RWPE2 (cell line): ENCODE measurements at places on chromosomes 1 and 21.
A peak's percentile ranks its signal among the peaks of the same experiment; 100 is the strongest.

DNA sequence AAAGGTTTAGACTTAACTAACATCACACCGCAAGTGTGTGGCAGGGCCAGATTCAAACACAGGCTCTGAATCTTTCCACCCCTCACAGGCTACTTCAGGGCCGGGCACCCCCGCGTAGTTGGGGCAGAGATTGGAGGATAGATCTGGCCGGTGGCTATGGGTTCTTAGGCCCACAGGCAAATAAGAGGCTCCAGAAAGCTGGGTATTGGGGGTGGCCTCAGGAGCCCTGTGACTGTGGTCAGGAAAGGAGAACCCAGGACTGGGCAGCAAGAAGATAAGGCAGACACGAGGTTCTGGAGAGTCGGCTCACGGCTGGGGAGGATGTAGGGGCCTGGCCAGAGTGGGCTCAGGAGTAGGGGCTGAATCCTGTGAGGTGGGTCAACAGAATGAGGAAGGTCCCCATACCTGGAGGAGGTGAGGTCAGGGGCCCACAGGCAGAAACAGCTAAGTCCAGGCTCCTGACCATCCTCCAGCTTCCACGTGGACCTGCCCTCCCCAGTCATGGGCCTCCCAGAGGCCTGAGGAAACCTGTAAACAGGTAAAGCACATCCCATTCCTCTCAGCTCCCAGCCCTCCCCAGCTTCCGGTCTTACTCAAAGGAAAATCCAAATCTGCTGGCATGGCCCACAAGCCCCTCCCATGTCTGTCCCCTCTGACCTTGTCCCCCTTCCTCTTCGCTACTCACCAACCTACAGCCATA lies 306.2 kb downstream of the MATN1 start:
- peak; percentile 22 for DNase-seq

DNA sequence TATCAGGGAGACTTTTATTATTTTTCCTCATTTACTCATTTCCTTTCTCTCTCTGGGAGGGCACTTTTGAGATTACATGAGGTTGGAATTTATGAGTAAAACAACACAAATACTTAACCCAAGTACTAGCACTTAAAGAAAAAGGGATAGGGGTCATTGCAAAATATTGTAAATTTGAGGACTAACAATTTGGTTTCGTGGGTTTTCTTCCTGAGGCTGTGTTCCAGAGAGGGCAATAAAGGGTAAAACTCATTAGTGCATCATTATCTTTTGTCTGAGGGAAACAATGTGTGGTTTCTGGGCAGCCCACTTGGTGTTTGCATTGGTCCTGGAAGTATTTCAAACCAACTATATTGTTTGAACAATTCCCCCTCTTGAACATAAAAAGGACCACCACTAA lies 96.5 kb downstream of the GREM2 start:
- DNase-seq: no peak

GRCh38 chr1:77857552-77857951 lies 30.9 kb upstream of the NEXN start:
- DNase-seq: no peak

DNA sequence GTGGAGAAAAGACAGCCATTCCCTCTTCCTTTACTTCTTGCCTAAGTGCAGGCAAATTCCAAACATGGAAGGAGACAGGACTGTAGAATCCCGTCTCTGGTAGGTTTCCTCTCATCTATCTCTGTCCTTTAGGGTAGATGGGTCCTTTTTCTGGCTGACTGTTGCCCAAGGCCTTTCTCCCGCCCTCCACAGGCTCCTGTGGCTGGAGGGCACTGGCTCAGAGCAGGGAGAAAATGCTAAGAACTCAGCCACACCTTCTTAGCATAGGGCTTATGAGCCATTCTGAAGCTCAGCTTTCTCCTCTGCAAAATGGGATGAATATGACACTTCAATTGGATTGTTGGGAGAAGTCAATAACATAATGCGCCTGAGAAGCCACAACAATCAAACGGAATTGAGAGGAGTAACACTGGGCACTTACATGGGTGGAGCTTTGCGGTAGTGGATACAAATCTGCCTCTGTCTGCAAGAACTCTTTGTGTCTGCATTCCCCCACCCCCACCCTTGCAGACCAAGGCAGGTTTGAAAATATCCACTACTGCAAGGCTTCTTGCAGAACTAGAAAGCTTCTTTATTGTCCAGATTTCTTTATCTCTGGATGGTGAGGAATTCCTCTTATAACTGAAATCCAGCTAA lies 94.7 kb downstream of the CSMD2 start:
- DNase-seq: no peak

GRCh38 chr21:21973806-21974205 lies 975.6 kb downstream of the NCAM2 start:
- DNase-seq: no peak

DNA sequence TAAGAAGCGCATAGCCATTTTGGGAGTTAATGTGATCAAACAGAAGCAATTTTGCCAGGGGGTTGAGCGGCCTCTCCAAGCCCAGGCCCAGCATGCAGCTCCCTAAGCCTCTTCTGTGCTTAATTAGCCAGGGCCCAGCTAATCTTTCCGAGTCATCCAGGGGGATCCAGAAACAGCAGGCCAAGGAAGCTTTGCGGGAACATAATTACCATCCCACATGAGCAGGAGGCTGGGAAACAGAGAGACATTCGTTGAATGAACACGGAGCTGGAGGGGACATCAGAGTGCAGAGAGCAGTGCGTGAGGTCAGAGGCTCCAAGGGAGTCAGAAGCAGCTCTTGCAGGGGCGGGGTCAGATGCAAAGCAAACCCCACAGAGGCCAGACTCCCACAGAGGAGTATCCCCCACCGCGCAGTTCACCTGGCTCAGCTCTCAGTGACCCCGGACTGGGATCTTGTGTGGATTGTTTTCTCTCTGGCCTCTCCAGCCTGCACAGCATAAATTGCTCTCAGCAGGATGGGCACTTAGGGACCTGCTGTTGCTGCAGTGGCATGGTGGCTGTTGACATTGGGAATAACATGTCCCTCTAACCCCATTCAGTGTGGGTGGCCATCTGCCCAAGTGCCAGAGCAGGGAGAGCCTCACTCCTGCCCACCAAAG lies 657.4 kb downstream of the AJAP1 start:
- DNase-seq: no peak

- no peak for DNase-seq
Observed at GRCh38 chr1:161085165-161085564, 4.2 kb downstream of the NECTIN4 start.

DNA sequence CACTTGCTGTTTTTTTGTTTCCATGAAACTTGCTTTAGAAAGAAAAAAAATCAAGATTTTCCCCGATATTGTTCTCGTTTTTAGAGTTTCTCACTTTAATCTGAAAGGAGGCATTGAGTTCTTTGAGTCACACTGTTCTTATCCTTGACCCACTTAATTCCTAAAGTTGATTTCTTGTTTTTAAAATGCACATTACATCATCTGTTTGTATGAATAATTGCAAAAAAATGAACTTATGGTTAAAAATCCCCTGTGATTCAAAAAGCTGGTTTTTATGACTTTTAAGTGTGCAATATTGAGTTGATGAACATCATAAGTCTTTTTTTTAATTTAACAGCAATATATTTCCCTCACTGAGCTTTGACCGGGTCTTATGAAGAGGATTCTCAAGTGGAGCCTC lies 131.6 kb downstream of the SNX7 start:
- DNase-seq: no peak

DNA sequence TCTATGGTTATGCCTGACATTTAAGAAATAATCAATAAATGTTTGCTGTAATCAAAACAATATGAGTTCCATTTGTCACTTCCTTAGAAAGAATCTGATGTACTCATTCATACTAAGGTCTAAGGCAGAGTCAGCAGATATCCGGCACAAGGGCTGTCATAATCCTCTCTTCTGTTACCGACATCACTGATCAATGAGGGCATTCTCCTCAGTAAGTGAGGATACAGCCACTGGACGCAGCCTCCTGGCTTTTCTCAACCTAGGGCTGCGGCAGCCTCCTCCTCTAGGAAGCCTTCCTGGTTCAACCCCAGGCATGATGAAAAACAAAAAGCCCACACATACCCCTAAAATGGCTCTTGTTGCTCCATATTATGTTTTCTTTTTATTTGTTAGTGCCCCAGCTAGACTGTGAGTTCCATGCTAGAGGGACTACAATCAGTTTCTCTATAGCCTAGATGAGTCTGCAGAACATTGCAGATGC lies 40.7 kb upstream of the TENT5C start:
- DNase-seq: no peak

DNA sequence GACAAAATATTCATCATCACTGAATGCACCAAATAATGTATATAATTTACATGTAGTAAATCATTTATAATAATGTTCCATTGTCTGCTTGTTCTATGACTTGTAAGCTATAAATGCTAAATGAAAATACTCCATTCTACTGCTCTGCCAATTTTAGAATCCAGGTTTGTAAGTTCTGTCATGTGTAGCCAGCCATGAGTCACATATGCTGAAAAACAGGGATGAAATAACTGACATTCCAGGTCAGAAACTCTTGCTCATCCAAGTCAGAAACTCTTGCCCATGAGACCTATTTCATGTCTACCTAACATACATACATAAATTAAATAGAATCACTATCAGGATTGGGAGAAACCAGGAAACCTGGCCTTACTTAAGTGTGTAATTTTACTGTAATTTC lies 95.6 kb downstream of the ASH1L start:
- DNase-seq: no peak

- no peak for DNase-seq
Observed at GRCh38 chr1:43227143-43227764, 42.5 kb upstream of the TMEM125 start.

GRCh38 chr1:96962216-96962615 lies 240.6 kb downstream of the PTBP2 start:
- DNase-seq: no peak

- no peak for DNase-seq
Observed at GRCh38 chr21:17763288-17764037, 55.7 kb downstream of the C21orf91 start.

- DNase-seq: no peak
Observed at GRCh38 chr1:23133587-23133986, 35.1 kb downstream of the LUZP1 start.

DNA sequence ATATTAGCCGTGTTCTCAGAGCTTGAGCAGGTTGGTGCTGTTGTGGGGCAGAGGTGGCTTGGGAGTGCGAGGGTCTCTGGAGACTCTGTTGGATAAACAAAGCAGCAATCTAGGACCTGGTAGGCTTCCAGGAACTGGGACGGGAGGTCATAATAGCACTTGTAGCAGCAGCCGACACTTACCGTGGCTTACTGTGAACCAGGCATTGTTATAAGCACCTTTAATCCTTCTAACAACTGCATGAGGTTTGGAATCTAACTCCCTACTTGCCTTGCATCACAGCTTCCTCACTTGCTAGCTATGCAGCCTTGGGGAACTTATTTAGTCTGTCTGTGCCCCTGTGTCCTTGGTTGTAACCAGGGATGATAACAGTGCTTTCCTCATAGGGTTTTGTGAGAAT lies 94.9 kb downstream of the NAV1 start:
- DNase-seq: no peak

GRCh38 chr1:243407284-243408018 lies 151.6 kb downstream of the SDCCAG8 start:
- DNase-seq: no peak

DNA sequence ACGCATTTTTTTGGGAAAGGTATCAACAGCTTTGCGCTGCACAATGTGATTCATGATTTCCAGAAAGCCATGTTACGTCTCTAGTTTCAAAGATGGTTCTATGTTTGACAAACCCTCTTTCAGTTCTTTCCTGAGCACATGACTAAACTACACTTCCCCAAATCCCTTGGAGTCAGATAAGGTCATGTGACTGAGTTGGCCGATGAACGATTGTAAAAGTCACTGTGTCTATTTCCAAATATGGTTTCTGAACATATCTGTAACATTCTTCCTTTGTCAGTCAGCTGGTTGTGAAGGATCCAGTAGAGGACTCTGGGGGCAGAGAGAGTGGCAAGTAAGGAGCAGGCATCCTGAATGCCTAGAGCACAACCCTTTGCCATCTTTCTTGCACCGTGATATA lies 35.4 kb downstream of the TMPRSS15 start:
- DNase-seq: no peak

- no peak for DNase-seq
Observed at GRCh38 chr1:38004284-38005108, 818 bp downstream of the FHL3 start.

DNA sequence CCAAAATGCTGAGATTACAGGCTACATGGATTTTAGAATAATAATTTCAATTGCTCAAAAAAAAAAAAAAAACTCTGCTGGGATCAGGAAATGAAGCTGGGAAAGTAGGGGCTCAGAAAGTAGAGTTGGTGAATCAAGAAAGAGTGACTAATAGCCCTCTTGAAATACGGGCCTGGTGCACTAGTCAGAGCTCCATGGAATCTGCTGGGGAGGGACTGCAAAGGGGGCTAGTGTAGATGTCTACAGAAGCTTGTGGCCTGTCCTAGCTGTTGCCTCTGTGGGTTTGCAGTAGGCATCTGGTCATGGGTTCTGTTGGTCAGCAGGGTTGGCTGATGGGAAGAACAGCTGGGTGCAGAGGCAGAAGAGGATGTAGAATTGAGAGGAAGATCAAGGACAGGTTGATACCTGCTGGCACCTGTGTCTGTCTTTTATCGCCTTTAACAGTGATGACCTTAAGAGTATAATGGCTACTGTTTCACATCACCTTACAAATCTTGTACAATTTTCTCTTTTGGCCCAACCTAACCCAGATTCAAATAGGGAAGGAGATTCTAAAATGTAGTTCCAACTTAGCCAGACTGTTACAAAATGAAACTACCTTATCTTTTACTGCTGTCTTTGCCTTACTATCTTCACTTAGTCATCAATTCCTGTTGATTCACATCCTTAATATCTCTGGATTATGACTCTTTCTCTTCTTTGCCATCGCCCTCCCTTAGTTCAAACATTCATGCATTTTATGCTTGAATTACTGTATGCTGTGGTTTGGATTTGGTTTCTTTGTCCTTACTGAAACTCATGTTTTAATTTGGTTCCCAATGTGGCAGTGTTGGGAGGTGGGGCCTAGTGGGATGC lies 126.2 kb downstream of the GIPC2 start:
- no peak for DNase-seq

- no peak for DNase-seq
Observed at GRCh38 chr1:77975907-77976306, 3.0 kb downstream of the FUBP1 start.

DNA sequence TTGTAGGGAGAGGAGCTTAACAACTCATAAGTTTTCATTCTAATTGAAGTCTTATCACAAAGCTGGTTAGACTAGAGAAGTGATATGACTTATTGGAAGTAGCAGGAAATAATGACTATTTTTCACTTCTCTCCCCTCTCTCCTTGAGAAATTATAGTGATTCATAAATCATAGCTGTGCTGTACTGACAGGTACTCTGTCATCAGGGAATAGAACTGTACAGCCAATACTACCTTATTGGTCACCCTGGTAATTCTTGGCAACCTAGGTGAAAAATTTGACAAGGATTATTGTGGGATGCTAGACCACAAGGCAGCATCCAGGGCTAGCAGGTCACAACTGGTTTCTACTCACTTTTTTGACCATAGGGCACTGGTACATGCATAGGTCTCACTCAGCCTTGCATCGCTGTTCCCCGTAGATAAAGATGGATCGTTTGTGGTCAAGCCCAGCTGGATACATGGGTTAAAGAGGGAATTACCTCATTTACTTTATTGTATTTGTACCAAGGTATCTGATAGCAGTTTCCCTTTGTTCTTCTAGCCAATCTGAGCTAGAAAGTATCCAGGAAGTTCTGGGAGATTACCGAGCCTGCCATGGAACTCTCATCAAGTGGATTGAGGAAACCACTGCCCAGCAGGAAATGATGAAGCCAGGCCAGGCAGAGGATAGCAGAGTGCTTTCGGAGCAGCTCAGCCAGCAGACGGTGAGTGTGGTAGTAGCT lies 113.6 kb downstream of the MACF1 start:
- no peak for DNase-seq
